Astrocyte of the spinal cord (primary cell): ENCODE measurements at places on chromosomes 7 and 10.

DNA sequence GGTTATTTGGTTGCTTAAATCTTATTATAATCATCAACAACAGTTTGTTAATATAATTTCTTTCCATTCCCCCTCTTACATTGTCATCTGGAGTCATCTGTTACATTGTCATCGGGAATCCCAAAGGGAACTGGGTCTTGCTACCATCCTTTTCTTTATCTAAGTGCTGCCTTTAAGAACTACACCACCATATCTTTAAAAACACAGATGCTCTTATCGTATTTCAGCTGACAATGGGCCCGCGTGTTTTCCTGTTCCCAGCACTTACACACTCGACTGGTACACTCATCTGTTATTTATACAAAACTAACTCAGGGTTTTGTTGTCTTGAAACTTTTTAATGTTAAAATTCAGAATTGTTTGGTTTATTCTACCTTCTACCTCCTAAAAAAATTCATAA lies 256.2 kb upstream of the MGMT start:
- no peak for DNase-seq

GRCh38 chr10:78756604-78757343 lies 312.0 kb upstream of the ZMIZ1 start:
- DNase-seq = peak; percentile 94

DNA sequence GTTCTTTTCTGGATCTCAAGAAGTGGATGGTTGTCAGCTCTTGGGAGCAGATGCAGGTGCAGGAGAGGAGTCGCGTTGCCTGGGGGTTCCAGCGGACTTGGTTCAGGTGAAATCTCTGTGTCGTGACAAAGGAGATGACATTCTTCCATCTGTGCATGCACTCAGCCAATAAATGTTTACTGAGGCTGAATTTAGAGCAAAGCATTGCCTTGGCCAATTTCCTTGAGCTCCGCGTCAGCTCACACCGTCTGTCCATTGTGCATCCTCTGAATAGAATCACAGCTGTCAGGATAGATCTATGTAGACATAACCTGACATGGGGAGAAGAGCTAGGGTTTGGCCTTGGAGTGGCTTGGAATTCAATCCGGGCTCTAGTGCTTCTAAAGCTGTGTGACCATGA lies 343.7 kb downstream of the GLRX3 start:
- no peak for DNase-seq

DNA sequence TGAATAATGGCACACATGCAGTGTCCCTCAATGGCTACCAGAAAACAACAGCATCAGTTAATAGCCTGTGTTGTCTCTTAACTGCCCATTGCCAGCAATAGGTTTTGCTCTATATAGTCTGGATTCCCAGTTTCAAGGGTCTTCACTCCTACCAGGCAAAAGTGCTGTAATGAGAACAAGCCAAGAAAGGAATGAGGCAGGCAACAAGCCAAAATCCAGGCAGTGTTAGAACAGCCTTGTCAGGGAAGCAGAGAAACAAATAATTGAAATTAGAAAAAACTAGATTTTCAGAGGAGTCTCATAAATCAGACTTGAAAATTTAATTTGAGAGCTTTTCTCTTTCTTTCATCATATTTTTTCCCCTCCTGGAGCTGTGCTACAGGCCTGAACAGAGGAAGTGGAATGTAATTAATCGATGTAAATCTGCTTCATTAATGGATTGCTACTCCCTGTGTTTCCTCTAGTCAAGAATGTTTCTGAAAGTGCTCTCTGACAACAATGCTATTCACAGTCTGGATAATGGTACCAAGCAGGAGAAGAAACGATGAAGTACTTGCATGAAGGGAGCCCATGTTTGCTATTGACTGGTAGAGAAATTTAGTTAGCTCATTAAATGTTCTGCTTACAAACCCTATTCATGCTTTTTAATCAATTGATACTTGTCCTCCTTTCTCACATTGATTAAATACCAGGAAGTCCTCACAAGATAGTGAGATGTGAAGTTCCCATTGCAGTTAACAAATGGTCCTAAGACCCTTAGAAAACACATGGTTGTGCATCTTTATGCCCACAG lies 202.0 kb upstream of the LRRTM3 start:
- DNase-seq = no peak

DNA sequence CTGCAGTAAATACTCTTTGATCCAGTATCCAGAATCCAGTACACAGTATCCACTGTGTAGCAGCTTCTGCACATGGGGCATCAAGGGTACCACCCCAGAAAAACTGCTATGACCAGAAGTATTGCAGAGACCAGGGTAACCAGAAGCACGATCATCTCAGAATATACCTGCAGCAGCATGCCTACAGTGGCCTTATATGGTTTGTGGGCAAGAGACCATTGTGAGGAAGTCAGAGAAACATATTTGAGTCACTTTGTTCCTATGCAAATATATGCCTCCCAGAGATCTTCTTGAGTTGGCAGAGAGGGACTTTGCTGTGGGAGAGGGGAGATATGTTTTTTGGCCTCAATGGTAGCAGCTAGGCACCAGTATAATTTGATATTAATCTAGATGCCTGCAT lies 206.4 kb upstream of the LRRTM3 start:
- no peak for DNase-seq

GRCh38 chr7:32564542-32564941 lies 69.3 kb downstream of the AVL9 start:
- DNase-seq = no peak

GRCh38 chr7:118214051-118214832 lies 10.3 kb upstream of the ANKRD7 start:
- DNase-seq = peak; percentile 88

- DNase-seq = no peak
Measured at GRCh38 chr10:5533098-5533731, 8.5 kb downstream of the CALML3 start.

DNA sequence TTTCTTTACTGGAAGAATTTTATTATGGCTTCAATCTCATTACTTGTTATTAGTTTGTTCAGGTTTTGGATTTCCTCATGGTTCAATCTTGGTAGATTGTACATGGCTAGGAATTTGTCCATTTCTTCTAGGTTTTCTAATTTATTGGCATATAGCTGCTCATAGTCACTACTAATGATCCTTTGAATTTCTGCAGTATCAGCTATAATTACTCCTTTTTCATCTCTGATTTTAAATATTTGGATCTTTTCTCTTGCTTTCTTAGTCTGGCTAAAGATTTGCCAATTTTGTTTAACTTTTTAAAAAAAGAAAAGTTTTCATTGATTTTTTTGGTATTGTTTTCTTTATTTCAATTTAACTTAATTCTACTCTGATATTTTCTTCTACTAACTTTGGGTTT lies 59.2 kb downstream of the SLC13A1 start:
- DNase-seq = no peak

DNA sequence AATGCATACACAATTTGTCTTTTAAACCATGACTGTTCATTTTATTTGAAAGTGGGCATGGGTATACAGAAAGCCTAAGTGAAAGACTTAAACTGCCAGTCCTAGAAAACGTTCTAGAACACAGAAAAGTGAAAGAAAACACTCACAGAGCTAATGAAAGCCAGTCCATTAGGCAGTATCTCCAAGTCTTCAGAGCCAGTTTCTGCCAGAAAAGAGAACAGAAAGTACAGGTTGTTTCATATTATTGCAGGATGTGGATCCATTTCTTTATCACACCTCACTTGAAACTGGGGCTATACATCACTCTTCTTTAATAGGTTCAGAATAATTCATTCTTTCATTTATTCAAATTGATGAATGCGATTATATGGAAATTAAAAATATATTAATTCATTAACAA lies 7.7 kb downstream of the PON1 start:
- no peak for DNase-seq

DNA sequence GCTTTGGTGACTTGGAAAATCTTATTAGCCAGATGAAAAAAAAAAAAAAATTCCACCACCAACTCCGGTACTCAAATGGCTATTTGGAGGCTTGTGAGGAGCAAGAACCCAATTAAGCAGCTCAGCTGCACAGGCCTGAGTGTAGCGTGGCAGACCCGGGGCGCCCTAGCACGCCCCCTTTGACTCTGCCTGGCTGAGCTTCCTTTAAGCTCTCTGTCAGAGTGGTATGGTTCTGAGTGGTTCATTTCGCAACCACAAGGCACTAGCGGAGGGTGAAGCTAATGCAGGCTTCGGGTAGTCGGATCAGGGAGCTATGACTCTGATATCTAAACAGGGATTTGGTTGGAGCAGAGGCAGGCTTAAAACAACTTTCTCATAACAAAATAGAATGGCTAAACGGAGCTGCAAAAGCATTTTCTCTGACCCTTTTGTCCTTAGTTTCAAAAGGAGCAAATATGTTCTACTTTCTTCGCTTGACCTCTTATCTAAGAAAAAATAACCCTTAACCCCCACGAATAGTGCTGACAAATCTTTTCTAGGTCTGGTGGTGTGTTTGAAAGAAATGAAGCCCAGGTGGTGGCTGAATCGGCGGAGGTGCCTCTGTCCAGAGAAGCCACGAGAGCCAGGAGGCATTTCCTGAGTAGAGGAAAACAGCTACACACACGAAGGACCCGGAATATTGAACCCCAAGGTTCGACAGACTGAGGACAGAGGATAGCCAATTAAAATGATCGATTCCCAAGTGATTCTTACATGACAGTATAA lies 285.4 kb upstream of the GLI3 start:
- no peak for DNase-seq

DNA sequence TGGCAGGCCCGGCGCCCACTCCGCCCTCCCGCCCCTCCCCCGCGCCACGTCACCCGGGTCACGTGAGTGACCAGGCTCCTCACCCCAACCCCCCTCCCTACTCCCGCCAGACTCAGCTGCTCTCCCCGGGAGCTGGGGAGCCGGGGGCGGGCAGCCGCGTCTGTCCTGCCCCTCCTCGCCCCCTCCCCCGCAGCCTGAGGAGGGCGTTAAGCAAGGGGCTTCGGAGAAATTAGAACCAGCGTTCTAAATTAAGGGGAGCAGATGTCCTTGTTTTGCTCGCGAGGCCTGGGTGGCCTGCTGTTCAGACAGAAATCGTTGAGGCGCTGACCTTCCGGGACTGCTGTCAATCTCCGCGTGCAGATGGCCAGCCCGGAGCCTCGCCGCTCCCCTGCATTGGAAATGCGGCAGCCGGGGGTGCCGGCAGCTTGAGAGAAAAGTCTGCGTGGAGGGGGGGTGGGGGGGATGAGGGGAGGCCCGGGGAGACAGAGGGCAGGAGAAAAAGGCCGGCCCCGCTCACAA lies 102.2 kb upstream of the ZNF438 start:
- DNase-seq = peak; percentile 84

- peak; percentile 86 for DNase-seq
Measured at GRCh38 chr7:32957326-32958045, at the start of gene FKBP9. Gene FKBP9 (plus strand): TSS chr7:32957440. CDS start chr7:32957574, 134 bp downstream.

DNA sequence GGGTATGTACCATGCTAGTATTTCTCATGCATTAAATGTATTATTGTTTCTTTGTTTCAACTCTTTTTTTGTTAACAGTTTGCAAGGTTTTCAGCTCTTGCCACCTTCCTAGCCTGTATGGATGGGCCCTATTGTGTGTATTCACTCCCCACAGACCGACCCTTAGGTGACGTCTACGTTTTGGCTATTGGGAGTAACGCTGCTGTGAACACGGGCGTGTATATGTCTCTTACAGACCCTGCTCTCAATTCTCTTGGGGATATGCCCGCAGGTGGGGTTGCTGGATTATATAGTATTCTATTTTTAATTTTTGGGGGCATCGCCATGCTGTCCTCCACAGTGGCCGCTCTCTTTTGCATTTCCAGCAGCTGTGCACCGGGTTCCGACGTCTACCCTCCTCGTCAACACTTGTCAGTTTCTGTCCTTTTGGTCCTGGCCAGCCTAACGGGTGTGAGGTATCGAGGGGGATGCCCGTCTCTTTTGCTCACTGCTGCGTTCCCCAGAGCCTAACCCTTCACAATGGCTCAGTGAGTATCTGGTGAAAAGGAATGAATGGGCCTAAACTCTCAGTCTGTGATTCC lies 64.1 kb upstream of the GNA12 start:
- no peak for DNase-seq

DNA sequence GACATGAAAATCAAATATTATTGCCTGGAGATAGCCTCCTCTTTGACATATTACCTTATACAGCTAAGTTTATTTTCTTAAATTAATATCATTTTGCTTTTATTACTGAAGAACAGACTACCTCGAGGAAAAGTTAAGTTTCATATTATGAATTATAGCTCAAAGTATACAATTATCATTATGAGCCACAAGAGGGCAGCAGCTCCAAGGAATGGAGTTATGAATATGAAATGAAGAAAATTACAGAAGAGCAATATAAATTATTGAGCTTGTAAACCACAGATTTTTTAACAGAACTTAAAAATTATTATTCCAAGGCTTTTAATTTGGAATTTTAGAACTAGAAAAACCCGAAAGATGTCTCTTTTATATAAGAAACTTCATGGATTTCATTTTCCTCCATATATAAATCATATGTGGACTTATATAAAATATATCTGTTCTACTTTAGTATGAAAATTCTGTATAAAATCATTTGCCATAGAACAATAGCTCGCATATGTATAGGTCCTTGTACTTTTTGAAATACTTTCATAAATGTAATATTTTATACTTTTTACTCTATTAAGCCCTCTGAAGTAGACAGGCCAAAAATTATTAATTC lies 40.1 kb downstream of the IQUB start:
- peak; percentile 43 for DNase-seq
